Lung (tissue), 17 donors: ENCODE measurements at places on chromosomes 2 and 18.

GRCh38 chr2:74843433-74843832 is 9.5 kb downstream of the HK2 start:
- H3K27ac ChIP-seq = peak overlapping the region; percentile 91
- H3K4me3 ChIP-seq = no peak overlapping the region
- H3K36me3 ChIP-seq = peaks cover 2% of the 10 kb centered on the region
- no peaks in the 10 kb centered on the region for H3K27me3 ChIP-seq

DNA sequence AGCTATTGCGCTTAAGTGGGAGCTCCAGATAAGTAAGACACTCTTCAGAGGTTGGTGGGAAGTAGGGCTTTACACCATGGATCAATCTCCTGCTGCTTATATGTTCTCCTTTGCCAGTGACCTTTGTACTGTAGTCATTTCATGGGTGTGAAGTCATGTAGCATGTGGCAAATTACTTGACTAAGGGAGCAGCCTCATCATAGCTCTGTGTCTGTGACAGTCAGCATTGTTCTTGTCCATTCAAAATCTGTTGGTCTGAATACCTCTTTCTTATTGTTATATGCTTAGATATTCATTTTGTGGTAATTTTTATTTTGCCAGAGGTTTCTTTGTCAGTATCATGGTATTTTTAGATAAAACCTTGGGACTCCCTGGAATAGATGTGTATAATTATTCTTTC is 18.2 kb downstream of the SLC4A1AP start:
- H3K27ac ChIP-seq = no peak overlapping the region
- no peak for DNase-seq
- H3K4me3 ChIP-seq = no peak overlapping the region
- no peaks in the 10 kb centered on the region for H3K27me3 ChIP-seq

DNA sequence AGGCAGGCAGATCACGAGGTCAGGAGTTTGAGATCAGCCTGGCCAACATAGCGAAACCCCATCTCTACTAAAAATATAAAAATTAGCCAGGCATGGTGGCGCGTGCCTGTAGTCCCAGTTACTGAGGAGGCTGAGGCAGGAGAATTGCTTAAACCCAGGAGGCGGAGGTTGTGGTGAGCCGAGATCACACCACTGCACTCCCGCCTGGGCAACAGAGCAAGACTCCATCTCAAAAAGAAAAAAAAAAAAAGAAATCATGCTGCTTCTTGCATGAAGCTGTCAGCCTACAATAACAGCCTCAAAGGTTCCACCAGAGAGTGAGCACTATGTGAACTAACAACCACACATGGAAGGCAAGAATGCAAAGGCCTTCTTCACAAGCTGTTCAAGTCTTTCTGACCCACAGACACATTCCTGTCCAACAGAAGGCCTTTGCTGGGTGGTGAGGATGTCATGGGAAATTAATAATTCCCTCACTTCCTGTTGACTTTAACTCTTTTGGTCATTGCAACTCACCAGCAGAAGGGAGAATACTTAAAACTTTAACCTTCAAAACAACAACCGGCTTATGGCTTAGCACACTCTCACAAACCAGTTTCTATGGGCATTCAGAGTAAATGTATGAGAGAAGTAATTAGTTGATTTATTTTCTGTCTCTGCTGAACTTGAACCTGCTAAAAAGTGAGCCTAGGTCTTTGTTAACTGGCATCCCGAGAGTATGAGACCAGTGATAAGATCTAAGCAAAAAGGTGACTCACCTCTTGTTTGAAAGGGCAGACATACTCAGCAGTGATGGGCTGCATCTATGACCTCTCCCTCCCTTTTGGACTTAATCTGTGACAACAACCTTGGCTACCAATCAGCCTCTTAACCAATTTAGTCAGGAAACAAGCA is 11.8 kb downstream of the PLEKHM3 start:
- peak overlapping the region; percentile 78 for H3K27ac ChIP-seq
- no peaks in the 10 kb centered on the region for H3K27me3 ChIP-seq
- H3K36me3 ChIP-seq = no peaks in the 10 kb centered on the region
- no peak for DNase-seq

GRCh38 chr2:9760902-9761228 is 82.4 kb upstream of the TAF1B start:
- no peak overlapping the region for H3K27ac ChIP-seq
- no peak overlapping the region for H3K4me3 ChIP-seq
- DNase-seq = no peak
- H3K27me3 ChIP-seq = no peaks in the 10 kb centered on the region

- no peak overlapping the region for H3K27ac ChIP-seq
- no peaks in the 10 kb centered on the region for H3K27me3 ChIP-seq
- no peaks in the 10 kb centered on the region for H3K36me3 ChIP-seq
- H3K4me1 ChIP-seq = peaks cover 12% of the 10 kb centered on the region
- peak; percentile 88 for DNase-seq
Measured at GRCh38 chr2:6960659-6961058, 43.4 kb downstream of the RNF144A start.

GRCh38 chr2:136060416-136060815 is 57.5 kb downstream of the CXCR4 start:
- peaks cover under 1% of the 10 kb centered on the region for H3K4me1 ChIP-seq
- H3K36me3 ChIP-seq = no peaks in the 10 kb centered on the region
- no peak overlapping the region for H3K27ac ChIP-seq
- H3K27me3 ChIP-seq = no peaks in the 10 kb centered on the region

DNA sequence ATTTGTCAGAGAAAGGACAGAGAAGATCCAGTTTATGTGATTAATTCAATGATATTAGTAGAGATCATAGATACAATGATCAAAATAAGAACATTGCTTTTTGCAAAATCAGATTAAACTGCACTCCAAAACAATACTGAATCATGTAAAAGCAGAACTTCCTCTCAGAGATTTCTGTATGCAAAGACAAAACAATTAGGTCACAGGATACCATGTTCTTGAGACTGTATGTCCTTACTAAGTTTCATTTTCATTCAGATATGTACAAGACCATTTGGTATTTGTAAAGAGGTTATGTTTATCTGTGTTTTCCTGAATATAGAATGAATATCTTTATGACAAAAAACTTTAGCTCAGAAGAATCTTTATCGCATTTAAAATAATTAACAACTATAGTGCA is 161.8 kb downstream of the DLGAP1 start:
- H3K27ac ChIP-seq = no peak overlapping the region
- H3K36me3 ChIP-seq = no peaks in the 10 kb centered on the region
- DNase-seq = no peak

DNA sequence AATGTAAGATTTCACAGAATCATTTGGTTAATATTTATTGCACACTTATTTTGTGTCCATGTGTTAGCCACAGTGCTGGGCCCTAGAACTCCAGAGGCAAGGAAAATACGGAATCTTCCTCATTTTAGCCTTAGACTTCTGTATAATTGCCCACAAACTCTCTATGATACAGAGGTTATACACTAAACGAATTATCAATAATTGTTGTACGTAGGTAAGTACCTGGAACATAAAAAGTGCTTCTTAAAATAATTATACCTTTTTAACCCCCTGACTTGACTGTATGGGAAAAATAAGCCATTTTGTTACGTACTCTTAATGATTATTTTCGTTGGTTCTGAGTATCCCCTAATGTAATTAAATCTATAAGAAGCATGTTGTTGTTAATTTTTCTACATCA is 119.4 kb downstream of the ARHGAP15 start:
- H3K36me3 ChIP-seq = no peaks in the 10 kb centered on the region
- no peak for DNase-seq
- H3K4me1 ChIP-seq = no peaks in the 10 kb centered on the region
- no peak overlapping the region for H3K4me3 ChIP-seq
- no peak overlapping the region for H3K27ac ChIP-seq

DNA sequence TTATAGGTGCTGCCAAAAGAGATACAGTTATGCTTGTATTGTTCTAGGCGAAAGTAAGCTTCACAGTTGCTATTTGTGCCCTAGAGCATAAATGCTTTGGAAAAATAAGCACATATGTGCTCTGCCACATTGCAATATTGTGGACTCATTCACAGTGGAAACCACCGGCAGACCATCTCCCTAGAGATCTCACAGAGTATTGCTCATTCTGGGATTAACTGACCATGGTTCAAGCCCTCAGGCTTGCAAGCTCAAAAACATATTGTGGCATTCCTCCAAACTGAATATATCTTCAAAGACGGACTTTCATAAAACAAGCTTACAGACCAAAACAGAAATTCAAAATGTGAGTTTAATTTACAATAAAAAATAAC is 158.2 kb upstream of the CCDC150 start:
- H3K27ac ChIP-seq = no peak overlapping the region
- no peaks in the 10 kb centered on the region for H3K4me1 ChIP-seq
- no peak for DNase-seq
- H3K4me3 ChIP-seq = no peak overlapping the region

DNA sequence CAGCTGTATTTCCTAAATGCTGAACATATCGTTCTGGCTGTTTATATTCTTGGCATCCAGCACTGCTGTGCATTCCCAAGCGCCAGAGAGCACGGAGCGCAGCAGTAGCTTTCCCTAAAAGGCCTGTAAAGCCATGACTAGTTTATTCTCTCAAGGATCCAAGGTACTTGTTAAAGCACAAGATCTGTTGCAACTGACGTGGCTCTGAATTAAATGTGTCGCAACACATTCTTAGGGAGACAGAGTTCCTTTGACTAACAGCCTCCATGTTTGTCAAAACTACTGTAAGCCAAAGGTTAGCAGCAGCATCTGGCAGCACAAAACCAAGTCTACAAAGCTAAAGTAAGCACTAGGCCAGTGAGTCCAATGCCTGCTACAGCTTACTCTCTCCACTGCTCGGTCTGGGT is 188.6 kb upstream of the FN1 start:
- no peak overlapping the region for H3K27ac ChIP-seq
- H3K27me3 ChIP-seq = no peaks in the 10 kb centered on the region
- no peaks in the 10 kb centered on the region for H3K36me3 ChIP-seq

- no peak overlapping the region for H3K27ac ChIP-seq
- H3K4me3 ChIP-seq = no peak overlapping the region
- no peaks in the 10 kb centered on the region for H3K27me3 ChIP-seq
- H3K4me1 ChIP-seq = peaks cover 2% of the 10 kb centered on the region
Measured at GRCh38 chr2:221109552-221109951, 462.6 kb downstream of the EPHA4 start.

DNA sequence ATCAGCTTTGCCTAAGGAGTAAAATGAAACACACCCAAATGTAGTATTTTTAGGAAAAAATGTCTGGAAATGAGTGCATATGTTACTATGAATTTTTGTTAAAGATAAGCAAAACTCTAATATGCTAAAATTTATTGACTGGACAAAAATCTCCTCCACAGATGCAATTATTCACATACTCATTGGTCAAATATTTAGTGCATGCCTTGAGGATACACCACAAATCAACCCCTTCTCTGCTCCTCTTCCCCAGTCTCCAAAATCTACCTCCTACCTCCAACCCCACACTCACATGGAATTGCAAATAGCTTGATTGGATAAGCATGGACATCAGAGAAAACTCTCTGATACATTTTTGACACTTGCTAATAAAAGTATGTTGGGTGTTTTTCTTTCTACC is 95.6 kb upstream of the CDC42EP3 start:
- no peak overlapping the region for H3K4me3 ChIP-seq
- no peaks in the 10 kb centered on the region for H3K36me3 ChIP-seq
- H3K4me1 ChIP-seq = peaks cover 20% of the 10 kb centered on the region
- no peak for DNase-seq
- H3K27ac ChIP-seq = no peak overlapping the region

DNA sequence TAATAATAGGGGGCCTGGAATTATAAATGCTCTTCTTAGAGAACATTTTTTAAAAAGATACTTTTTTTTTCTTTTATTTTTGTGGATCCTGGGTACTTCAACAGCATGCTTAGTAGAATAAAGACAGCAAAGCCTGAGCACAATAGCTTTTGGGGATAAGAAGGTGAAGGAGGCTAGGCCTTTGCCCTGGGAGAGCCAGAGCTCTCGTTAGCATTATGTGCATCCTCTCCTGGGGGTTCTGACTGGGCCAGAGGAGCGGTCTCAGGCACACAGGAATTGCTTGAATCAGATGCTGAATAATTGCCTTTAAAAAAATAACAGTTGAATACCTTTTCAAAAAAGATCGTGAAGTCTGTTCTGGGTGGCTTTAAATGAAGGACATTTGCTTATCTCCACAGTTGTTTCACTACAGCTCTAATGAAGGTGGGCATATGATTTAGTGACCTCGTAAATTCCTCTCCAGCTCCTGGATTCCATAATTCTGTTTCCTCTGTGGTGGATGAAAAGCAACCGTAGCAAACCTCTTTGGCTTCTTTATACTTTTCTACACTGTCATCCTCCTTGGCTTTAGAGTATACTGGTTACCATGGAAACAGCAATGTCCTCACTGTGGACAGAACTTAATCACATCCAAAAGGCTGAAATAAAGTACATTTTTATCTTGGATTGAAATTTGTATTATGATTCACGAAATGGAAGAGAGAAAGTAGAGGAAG is 133.8 kb downstream of the MAIP1 start:
- no peaks in the 10 kb centered on the region for H3K36me3 ChIP-seq
- no peak overlapping the region for H3K4me3 ChIP-seq
- H3K27me3 ChIP-seq = no peaks in the 10 kb centered on the region
- DNase-seq = peak; percentile 27
- no peak overlapping the region for H3K27ac ChIP-seq

DNA sequence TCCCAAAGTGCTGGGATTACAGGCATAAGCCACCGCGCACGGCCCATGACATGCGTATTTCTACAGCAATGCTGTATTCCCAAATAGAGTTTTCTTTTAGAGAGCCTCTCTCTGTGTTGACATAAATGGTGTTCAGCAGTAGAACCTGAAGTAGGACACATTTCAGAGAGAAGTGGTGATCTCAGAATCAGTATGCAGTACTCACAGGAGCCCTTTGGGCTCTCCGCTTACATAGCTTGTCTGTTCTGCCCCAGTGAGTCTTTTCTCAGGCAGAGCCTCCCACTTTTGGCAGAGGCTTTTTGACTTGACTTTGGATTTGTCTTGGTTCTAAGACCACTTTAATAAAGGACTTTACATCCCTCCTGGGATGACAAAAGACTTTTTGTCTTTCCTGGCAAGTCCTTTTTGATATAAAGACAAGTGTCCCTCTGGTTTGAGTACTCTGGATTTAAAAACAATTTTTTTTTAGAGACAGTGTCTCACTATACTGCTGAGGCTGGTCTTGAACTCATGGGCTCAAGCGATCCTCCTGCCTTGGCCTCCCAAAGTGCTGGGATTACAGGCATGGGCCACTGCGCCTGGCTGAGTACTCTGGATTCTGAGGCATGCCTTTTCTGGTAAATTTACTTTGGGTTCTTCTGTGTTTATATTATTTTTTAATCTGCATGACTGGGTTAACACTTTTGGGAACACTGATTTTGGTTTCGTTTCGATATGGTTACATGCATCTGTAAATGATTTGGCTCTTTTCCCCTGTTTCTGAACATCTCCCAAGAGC is 113.3 kb downstream of the SMAD2 start:
- no peaks in the 10 kb centered on the region for H3K36me3 ChIP-seq
- no peaks in the 10 kb centered on the region for H3K4me1 ChIP-seq
- H3K27ac ChIP-seq = no peak overlapping the region
- H3K4me3 ChIP-seq = no peak overlapping the region
